Gastrocnemius medialis (tissue), 4 donors: ENCODE measurements at places on chromosomes 16 and 17. TPM values are rescaled to one million over a fixed set of nuclear protein-coding genes. Genes with fewer than 3 reads are reported as not detected.

Gene ADAM11
- total RNA-seq, result 0.04 TPM

Gene DUS1L
- 56.6 TPM for total RNA-seq

Gene SPATA22
- not detected for total RNA-seq

Gene MEIOB
- total RNA-seq, result not detected

Gene BRIP1
- total RNA-seq, result 0.13 TPM

Gene AOC2
- 1.00 TPM for total RNA-seq

Gene USP43
- not detected for total RNA-seq

Gene TMEM114
- not detected for total RNA-seq

GRCh38 chr16:12255919-12256665, 279.6 kb downstream of the SNX29 start:
- no peak for DNase-seq
- no peaks in the 10 kb centered on the region for H3K36me3 ChIP-seq
- H3K4me3 ChIP-seq, result no peak overlapping the region
- H3K4me1 ChIP-seq, result no peaks in the 10 kb centered on the region
- H3K27ac ChIP-seq, result no peak overlapping the region
- no peaks in the 10 kb centered on the region for H3K27me3 ChIP-seq

DNA sequence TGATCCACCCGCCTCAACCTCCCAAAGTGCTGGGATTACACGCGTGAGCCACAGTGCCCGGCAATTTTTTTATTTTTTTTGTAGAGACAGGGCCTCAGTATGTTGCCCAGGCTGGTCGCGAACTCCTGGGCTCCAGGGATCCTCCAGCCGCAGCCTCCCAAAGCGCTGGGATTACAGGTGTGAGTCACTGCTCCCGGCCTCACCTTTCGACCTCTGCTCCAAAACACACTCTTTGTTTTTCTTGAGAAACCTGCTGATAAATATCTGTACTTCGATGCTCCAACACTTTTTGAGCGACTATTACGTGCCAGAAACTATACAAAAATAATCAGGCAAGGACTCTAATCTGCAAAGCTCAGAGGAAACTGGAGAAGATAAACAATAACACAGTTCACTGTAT, 1.0 kb downstream of the MED1 start:
- peaks cover 6% of the 10 kb centered on the region for H3K4me1 ChIP-seq
- peak overlapping the region; percentile 99 for H3K4me3 ChIP-seq
- DNase-seq, result no peak
- H3K27ac ChIP-seq, result no peak overlapping the region

- H3K27ac ChIP-seq, result no peak overlapping the region
- H3K4me1 ChIP-seq, result peaks cover 6% of the 10 kb centered on the region
- no peaks in the 10 kb centered on the region for H3K36me3 ChIP-seq
- no peak for DNase-seq
- H3K27me3 ChIP-seq, result no peaks in the 10 kb centered on the region
These were observed 14.1 kb upstream of the G6PC1 start for GRCh38 chr17:42886283-42887176.

DNA sequence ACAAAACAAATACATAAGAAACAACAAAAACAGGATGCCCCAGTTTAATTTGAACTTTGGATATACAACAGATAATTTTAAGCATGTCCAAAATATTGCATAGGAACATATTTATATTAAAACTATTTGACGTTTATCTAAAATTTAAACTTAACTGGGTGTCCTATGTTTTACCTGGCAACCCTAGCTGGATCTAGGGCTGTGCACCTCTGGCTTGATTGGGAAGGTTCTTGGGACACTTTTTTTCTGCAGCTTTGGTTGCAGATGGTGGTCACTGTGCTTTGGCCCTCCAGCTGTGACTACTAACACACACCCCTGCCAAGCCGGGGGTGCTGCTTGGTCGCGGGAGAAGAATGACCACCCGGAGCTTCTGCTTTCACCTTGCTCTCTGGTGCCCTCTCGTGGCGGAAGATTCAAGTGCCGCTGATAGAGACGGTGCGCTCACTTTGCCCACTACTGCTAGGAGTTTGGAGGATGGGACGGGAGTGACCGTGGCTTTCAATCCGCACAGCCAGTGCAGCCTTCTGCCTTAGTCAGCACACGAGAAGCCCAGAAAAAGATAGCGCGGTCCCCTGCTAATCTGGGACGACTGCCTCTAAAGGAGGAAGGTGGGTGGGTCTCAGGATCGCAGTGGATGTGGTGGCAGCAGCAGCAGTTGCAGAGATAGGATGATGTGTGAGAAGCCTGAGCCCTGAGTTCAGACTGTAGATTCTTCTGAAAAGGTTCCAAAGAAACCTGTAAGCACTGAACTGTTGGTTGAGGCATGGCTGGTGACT, 6.7 kb downstream of the SPACA3 start:
- H3K36me3 ChIP-seq, result no peaks in the 10 kb centered on the region
- DNase-seq, result peak; percentile 47
- no peak overlapping the region for H3K4me3 ChIP-seq

- H3K36me3 ChIP-seq, result no peaks in the 10 kb centered on the region
- no peaks in the 10 kb centered on the region for H3K27me3 ChIP-seq
- peak within 1 kb of the TSS; percentile 98 for H3K27ac ChIP-seq
- DNase-seq, result peak; percentile 98
- H3K4me3 ChIP-seq, result peak within 1 kb of the TSS; percentile 71
These were observed at the start of gene NUPR1 for GRCh38 chr16:28538733-28539596. Gene NUPR1, minus strand, starts transcription at chr16:28538974. Its CDS starts 67 bp downstream, at chr16:28538907.

- no peaks in the 10 kb centered on the region for H3K36me3 ChIP-seq
- H3K27me3 ChIP-seq, result no peaks in the 10 kb centered on the region
- H3K27ac ChIP-seq, result no peak overlapping the region
- H3K4me1 ChIP-seq, result peaks cover 34% of the 10 kb centered on the region
- no peak for DNase-seq
These were observed 14.7 kb upstream of the PABPN1L start for GRCh38 chr16:88881007-88881615.

GRCh38 chr17:36777118-36777517, 160.2 kb upstream of the LHX1 start:
- no peak for DNase-seq
- H3K36me3 ChIP-seq, result no peaks in the 10 kb centered on the region
- no peak overlapping the region for H3K4me3 ChIP-seq
- no peaks in the 10 kb centered on the region for H3K4me1 ChIP-seq
- peaks cover 13% of the 10 kb centered on the region for H3K27me3 ChIP-seq

GRCh38 chr17:3906881-3907280, 9.4 kb downstream of the P2RX1 start:
- H3K4me1 ChIP-seq, result peaks cover 5% of the 10 kb centered on the region
- H3K4me3 ChIP-seq, result no peak overlapping the region
- H3K27me3 ChIP-seq, result no peaks in the 10 kb centered on the region
- no peak for DNase-seq

GRCh38 chr16:14284930-14285512, 213.9 kb downstream of the MRTFB start:
- peaks cover 4% of the 10 kb centered on the region for H3K4me1 ChIP-seq
- H3K27me3 ChIP-seq, result no peaks in the 10 kb centered on the region
- H3K4me3 ChIP-seq, result peak overlapping the region; percentile 91
- H3K27ac ChIP-seq, result peak overlapping the region; percentile 84

GRCh38 chr16:21150375-21151001, at the start of gene DNAH3:
Gene DNAH3, minus strand, starts transcription at chr16:21150846. Its CDS starts 527 bp downstream, at chr16:21150319.
- H3K27me3 ChIP-seq, result no peaks in the 10 kb centered on the region
- H3K36me3 ChIP-seq, result no peaks in the 10 kb centered on the region
- no peaks in the 10 kb centered on the region for H3K4me1 ChIP-seq
- DNase-seq, result no peak

- no peaks in the 10 kb centered on the region for H3K4me1 ChIP-seq
- H3K4me3 ChIP-seq, result no peak overlapping the region
- DNase-seq, result no peak
- H3K27me3 ChIP-seq, result no peaks in the 10 kb centered on the region
- no peak overlapping the region for H3K27ac ChIP-seq
These were observed 320.4 kb downstream of the ZFHX3 start for GRCh38 chr16:72727565-72727964.

- no peak overlapping the region for H3K27ac ChIP-seq
- no peak overlapping the region for H3K4me3 ChIP-seq
- H3K36me3 ChIP-seq, result no peaks in the 10 kb centered on the region
These were observed 468.8 kb upstream of the KIF2B start for GRCh38 chr17:53353919-53354351.

DNA sequence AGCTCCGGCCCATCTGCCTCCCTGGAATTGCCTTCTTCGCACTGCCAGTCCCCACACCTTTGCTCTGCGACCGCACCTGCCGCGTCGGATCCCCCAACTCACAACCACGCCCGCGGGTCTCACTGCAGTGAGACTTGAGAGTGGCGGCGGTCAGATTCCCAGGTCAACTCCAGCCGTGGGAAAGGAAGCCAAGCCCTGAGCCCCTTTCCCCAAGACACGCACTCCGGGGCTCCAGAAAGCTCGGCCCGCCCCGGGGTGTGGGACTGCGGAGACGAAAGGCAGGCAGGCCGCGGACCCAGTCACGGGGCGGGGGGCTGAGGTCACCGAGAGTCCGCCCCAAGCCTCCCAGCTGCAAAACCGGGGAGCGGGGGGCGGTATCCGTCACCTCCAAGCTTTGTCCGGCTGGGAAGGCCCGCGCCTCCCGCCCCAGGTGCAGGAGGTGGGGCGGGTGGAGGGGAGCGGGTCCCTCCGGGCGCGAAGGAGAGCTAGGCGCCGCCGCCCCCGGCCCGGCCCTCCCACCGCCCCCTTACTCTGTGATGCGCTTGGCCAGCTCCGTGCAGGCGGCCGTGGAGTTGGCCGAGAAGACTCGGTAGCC, 615 bp downstream of the PRPSAP1 start:
- H3K36me3 ChIP-seq, result no peaks in the 10 kb centered on the region
- H3K27me3 ChIP-seq, result no peaks in the 10 kb centered on the region
- peak overlapping the region; percentile 74 for H3K27ac ChIP-seq
- H3K4me3 ChIP-seq, result peak overlapping the region; percentile 93
- peak; percentile 12 for DNase-seq

DNA sequence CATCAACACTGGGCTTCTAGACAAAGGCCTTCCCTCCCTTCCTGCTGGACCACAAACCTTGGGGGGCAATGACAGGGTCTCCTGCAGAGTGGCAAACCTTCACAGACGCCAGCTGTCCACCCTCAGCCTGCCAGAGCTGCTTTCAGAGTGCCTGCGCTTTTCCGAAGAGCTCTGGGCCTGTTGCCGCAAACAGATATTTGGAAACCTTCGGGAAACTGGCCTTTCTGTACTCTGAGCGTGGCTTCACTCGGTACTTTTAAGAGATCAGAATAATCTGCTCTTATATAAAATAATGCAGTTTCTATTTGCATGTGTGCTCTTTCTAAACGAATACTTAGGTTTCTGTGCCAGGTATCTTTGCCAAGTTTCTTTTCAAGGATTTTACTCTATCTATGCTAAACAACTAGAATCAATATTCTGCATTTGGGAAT, 152.1 kb upstream of the CHMP6 start:
- no peak for DNase-seq
- peaks cover 25% of the 10 kb centered on the region for H3K4me1 ChIP-seq
- peaks cover 8% of the 10 kb centered on the region for H3K36me3 ChIP-seq
- H3K4me3 ChIP-seq, result no peak overlapping the region
- no peak overlapping the region for H3K27ac ChIP-seq

- no peak for DNase-seq
- H3K4me1 ChIP-seq, result no peaks in the 10 kb centered on the region
- H3K27me3 ChIP-seq, result no peaks in the 10 kb centered on the region
- H3K36me3 ChIP-seq, result no peaks in the 10 kb centered on the region
- H3K27ac ChIP-seq, result no peak overlapping the region
- H3K4me3 ChIP-seq, result no peak overlapping the region
These were observed 69.6 kb upstream of the GAS7 start for GRCh38 chr17:10268005-10268404.

DNA sequence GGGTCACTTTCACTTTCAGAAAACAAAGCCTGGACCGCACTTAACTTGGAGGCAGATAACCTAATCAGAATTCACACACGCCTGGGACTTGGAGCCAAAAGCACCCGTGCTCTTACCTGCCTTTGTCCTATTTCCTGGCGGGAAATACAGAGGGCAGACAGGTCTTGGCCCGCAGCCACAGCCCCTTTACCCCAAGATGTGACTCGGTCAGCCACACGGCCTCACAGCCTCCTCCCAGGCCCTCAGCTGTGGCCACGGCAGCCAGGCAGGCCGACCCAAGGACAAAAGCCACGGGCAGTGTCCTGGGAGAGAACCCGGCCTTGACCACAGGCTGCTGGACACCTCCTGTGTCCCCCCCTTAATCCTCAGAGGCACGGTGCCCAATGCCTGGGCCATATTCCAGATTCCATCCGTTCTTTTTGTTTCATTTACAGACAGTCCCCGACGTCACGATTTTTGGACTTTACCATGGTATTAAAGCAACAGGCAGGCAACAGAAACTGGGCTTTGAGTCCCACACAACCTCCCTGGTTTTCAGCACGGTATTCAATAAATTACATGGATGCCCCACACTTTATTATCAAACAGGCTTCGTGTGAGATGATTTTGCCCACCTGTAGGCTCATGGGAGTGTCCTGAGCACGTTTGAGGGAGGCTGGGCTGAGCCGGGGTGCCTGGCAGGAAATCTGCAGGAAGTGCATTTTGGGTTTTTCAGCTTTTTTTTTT, 30.1 kb upstream of the GAA start:
- no peaks in the 10 kb centered on the region for H3K36me3 ChIP-seq
- H3K4me1 ChIP-seq, result peaks cover 19% of the 10 kb centered on the region
- no peaks in the 10 kb centered on the region for H3K27me3 ChIP-seq
- H3K27ac ChIP-seq, result peak overlapping the region; percentile 68
- H3K4me3 ChIP-seq, result peak overlapping the region; percentile 42
- DNase-seq, result peak; percentile 41

DNA sequence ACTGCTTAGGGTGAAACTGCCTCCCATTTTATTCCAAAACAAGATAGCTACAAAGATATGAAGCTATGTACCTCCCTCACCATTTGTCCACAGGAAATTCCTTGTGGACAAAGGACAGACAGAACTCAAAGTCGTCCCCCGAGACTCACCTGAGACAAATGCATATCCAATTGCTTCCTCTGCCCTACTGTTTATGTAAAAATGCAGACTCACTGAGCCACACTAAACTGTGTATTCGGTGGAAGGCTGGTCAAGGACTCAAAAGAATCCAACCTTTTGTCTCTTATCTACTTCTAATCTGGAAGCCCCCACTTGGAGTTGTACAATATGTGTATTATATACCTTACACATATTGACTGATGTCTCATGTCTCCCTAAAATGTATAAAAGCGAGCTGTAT, 288.0 kb upstream of the ERCC4 start:
- H3K36me3 ChIP-seq, result no peaks in the 10 kb centered on the region
- no peaks in the 10 kb centered on the region for H3K27me3 ChIP-seq
- H3K4me1 ChIP-seq, result no peaks in the 10 kb centered on the region
- H3K27ac ChIP-seq, result no peak overlapping the region
- no peak overlapping the region for H3K4me3 ChIP-seq
- no peak for DNase-seq

- no peak overlapping the region for H3K4me3 ChIP-seq
- H3K27ac ChIP-seq, result no peak overlapping the region
- no peaks in the 10 kb centered on the region for H3K4me1 ChIP-seq
These were observed 1037.2 kb downstream of the CDH11 start for GRCh38 chr16:64084706-64085105.

DNA sequence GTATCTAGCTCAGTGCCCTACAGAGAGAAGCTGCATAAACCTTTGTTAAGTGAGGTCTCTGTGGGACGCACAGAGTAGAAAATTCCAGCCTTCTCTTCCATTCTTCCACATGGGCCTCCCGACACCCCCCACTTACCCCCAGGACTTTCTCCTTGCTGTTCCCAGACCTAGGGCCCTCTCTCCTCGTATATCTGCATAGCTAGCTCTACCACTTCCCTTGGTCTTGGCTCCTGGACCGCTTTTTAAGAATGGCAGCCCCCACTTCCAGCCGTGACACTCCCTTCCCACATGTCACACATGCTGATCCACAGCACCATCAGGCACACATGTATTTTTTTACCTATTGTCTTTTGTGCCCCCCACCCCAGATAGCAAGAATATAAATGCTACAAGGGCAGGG, 16.7 kb upstream of the FOXJ1 start:
- no peaks in the 10 kb centered on the region for H3K27me3 ChIP-seq
- H3K36me3 ChIP-seq, result no peaks in the 10 kb centered on the region
- no peak overlapping the region for H3K27ac ChIP-seq
- H3K4me3 ChIP-seq, result no peak overlapping the region
- no peaks in the 10 kb centered on the region for H3K4me1 ChIP-seq
